Right renal cortex interstitium (tissue), 3 donors: ENCODE measurements at places on chromosomes 7 and 10.

DNA sequence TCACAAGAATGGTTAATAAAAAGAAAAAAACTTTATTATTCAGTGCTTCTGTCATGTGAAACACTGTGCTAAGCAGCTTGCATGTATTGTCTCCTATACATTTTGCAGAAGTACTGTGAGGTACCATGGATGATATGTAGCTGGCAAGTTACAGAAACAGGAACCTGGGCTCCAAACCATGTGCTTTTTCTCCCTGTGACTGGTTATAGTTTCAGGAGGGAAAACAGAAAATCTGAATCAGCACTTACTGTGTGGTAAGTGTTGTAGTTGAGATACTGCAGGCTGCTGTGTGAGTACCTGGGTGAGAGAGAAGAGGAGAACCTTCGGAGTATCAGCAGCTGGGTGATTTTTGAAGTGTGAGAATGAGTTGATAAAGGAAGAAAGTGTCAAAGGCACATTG lies 285.0 kb downstream of the SUGCT start:
- no peak for DNase-seq

DNA sequence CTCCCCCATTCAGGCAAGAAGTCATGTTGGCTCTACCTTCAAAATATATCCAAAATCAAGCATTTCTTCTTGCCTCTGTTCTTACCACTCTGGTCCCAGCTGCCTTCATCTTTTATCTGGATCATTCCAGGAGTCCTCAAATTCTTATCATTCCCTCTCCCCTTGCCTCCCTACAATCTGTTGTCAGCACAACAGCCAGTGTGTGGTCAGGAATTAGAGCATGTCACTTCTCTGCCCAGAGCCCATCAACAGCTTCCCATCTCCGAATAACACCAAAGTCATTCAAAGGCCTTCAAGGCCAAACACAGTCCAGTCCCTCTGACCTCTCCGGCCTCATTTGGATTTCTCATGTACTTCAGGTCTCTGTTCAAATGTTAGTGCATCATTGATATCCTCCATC lies 70.4 kb downstream of the DENND11 start:
- DNase-seq = no peak

DNA sequence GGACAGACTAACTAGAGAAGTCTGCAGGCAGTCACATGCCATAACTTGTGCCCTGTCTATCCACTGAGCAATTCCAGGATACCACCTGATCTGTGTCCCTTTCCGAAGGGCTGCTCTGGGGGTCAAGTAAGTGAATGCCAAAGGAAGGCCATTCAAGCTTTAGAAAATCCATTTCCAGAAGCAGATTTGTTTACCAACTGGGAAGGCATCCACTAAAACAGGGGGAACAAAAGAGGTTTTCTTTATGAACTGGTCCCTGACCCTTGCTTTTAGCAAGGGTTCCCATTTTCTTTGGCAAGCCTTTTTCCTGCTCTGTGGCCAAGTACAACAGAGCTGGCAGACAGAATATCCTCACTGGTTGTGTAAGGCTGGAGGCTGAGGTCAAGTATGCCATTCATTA lies 36.5 kb downstream of the ITPRID1 start:
- no peak for DNase-seq

GRCh38 chr10:47164126-47164799 lies 135.7 kb upstream of the GDF10 start:
- DNase-seq = no peak

GRCh38 chr10:51344371-51344770 lies 270.1 kb downstream of the PRKG1 start:
- no peak for DNase-seq

DNA sequence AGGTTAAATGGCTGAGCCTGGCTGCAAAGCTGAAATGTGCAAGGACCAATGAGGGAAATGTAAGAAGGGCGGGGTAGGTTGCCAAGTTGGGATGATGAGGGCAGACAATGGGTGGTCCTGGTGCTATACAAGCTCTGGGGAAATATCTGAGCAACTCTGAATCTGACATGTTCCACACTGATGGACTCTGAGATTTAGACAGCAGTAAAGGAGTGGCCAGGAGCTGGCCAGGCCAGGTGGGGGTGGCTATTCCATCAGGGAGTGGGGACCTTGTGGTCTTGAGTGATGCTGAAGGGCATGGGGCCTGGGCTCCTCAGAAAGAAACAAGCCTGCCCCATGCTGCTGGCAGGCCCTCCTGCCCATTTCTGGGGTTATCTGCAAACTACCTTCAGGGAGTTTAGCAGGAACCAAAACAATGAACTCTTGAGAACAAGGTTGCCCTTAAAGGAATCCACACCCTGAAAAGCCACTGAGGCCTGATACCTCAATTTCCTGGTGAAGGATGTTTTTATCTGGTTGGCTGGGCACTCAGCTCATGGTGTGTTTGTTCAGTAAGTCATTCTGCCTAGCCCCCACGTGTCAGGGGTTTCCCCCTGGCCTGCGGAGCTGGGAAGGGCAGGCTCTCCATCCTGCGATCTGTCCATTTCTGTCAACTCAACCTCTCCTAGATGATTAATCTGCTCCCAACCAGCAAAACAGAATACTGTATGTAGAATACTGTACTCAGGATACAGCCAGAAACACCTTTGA lies 143.3 kb upstream of the TNS3 start:
- DNase-seq = no peak

- DNase-seq = no peak
These were observed 71.0 kb upstream of the GTF2I start for GRCh38 chr7:74586258-74587175.

DNA sequence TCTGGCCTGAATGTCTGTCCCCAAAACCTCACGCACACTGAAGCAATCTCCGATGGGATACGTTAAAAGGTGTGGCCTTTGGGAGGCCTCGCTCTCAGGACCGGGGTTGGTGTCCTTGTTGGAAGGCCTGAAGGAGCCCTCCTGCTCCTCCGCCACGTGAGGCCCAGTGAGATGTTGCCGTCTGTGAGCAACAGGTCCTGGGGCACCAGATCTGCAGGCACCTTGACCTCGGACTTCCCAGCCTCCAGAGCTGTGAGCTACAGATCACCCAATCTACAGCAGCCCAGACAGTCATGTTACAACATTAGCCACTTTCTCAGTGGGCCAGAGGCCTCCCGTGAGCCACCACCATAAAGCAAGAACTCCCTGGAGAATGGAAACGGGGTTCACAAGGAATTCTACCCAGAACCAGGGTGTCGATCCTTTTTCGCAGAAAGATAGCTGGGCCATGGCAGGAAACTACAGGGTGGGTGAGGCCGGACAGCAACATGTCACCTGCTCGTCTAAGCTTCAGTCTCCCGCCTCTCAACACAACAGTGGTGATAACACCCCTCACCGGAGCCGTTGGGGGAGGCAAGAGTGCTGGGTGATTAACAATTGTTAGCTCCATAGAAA lies 87.0 kb downstream of the DIP2C start:
- no peak for DNase-seq

DNA sequence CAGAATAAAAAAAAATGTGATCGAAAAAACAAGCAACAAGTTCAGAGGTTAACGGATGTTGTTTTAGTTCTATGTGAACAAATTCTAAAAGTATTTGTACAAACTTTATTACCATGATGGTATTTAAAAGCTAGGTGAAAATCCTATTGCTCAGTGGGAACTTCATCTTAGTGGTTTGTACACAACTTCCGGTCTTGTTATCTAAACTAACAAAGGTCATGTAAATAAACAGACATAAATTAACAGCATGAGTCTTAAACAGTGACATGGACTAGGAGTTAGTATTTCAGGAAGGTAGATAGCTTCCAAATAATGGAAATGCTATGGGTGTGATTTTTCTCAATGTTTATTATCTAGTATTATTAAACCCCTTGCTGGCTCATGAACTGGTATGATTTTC lies 83.8 kb downstream of the SPAG6 start:
- DNase-seq = no peak
